ENCODE measurements at places on chromosomes 16 and 17.

GRCh38 chr17:36535669-36536081 lies 888 bp downstream of the PIGW start:
- no peak for DNase-seq

DNA sequence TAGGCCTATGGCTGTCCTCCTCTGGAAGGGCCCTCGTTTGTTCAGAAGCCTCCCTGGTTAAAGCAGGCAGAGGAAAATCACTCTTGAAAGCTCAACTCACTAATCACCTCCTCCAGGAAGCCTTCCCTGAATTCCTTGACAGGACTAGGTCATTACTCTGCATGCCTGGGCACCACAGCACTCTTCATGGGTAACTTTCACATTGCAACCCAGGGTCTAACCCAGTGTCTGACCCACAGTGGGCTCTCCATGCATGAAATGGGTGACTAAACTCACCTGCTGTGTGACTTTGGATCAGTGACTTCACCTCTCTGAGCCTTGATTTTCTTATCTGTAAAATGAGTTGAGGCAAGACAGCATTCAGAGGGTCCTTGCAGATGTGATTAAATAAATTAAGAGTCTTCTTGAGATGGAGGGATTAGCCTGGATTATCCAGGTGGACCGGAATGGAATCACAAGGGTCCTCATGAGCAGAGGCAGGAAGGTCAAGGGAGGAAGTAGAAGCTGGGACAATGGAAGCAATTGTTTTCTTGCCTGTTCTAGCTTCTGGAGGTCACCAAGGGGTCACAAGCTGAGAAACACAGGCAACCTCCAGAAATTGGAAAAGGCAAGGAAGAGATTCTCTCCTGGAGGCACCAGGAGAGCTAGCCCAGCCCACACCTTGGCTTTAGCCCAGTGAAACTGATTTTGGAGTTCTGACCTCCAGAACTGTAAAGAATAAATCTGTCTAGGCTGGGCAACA lies 3.8 kb upstream of the RAI1 start:
- DNase-seq = no peak

DNA sequence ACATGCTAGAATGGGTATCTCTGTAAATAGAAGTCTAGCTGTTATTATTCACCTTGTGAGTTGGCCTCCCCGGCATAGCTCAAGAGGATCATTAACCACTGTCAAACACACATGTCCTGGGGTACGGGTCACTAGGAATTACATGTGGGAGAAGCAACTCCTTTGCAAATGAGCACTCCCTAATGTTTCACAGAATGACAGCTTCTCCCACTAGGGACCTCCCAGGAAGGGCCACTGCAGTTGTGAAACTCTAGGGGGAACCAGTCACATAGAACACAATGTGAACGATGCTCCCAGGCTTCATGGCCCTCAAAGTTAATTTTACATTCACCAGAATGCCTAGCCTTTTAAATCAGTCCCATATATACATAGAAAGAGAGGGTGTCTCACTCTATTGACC lies 12.4 kb upstream of the ZNF19 start:
- DNase-seq = no peak

GRCh38 chr16:20774703-20775362 lies 11.0 kb downstream of the ACSM3 start:
- peak; percentile 58 for DNase-seq

DNA sequence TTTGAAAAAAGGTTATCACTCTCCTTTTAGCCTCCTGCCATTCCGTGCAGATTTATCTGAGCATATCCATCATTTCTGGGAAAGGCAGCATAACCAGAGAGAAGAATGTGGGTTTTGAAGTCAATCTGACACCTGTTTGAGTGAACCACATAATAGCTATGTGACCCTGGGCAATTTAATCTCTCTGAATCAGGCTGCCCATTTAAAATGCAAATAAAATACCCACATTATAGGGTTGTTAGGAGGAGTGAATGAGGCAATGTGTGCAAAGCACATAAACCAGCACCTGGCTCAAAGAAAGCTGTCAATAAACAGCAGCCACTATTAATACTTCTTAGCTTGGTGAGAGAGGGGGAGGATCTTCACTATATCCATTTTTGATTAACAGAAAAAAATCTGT lies 88.0 kb downstream of the CACNG1 start:
- no peak for DNase-seq

DNA sequence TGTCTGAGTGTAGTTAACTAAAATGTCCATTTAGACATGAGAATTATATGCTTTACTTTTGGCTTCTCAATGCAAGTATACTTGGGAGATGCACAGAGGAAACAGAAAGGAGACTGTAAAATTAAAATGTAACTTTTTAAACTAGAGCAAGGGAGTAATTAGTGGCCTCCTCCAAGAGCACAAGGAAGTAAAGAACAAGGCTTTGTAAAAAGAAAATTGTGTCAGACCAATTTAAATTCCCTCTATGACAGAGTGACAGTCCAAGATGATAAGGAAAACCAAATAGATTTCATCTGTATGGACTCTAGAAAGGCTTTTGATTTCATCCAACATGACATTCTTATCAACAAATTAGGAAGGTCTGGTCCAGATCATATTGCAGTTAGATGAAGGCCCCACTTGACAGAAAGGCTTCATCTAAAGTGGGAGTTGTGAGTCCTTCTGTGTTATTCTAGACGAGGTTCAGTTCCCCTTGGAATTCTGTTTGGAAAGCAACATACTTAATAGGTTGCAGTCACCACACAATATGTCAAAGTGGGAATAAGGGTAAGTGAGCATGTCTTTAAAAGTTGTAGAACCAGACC lies 6.5 kb upstream of the CAPNS2 start:
- DNase-seq = no peak

DNA sequence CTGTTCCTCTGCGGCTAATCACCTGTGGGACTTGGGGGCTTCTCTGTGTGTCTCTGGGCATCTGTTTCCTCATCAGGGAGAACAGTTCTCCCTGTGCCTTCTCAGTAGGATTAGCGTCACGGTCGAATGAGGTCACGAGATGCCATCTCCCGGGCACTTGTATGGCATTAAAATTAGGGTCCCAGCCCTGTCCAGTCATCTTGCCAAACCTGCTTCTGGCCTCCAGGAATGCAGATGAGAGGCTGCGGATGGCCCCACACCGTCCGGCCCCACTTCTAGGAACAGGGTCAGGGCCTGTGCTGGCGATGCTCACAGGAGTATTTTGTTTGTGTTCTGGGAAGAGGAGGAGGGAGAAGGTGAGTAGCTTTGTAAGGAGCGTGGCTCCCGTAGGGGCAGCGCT lies 58.5 kb downstream of the OR1D5 start:
- no peak for DNase-seq

DNA sequence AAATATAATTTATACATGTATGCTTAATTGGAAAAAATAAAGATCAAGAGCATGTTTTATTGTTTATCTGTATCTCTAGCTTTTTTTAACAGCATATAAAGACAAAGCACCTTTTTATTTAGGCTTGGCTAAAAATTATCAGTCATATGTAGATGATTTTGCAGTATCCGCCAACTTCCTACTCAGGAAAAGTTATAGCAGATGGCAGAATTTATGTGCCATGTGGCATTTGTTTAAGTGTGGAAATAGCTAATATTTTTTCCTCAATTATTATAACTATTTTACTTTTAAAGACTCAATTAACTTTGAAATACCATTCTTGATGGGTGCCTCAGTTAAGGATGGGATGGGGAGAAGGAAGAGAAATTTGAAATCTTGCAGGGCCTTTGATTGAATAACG lies 762.1 kb upstream of the RBFOX1 start:
- DNase-seq = no peak

DNA sequence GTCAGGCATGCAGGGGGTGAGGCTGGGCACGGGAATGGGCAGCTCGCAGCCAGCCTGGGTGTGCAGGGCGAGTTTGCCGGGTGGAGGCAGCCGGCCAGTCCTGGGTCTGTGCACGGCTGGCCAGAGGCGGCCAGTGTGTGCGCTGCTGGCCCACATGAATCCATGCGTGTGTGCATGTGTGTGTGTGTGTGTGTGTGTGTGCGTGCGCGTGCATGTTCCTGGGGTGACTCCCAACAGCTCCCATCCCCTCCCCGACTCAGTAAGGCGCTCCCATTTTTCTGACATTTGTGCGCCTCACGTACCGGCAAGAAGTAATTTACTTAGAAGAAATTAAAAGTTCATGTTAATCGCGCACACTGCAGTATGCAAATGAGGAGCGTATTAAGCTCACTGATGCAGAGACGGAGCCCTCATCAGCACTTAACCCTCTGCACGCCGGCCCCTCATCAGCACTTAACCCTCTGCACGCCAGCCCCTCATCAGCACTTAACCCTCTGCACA lies 55.4 kb upstream of the ACSF3 start:
- DNase-seq = no peak

Measured in neural crest cell (in vitro differentiated cells).